ENCODE measurements at places on chromosomes 6 and 20. TPM values are rescaled to one million over a fixed set of nuclear protein-coding genes. Genes with fewer than 3 reads are reported as not detected.

- DNase-seq = no peak
Observed at GRCh38 chr6:63352069-63352543, 32.3 kb upstream of the LGSN start.

GRCh38 chr6:80547827-80548226 lies 441.4 kb downstream of the BCKDHB start:
- no peak for DNase-seq

- DNase-seq = no peak
Observed at GRCh38 chr6:31663961-31664789, 622 bp downstream of the GPANK1 start.

- no peak for DNase-seq
Observed at GRCh38 chr6:5204376-5204775, 56.4 kb downstream of the LYRM4 start.

DNA sequence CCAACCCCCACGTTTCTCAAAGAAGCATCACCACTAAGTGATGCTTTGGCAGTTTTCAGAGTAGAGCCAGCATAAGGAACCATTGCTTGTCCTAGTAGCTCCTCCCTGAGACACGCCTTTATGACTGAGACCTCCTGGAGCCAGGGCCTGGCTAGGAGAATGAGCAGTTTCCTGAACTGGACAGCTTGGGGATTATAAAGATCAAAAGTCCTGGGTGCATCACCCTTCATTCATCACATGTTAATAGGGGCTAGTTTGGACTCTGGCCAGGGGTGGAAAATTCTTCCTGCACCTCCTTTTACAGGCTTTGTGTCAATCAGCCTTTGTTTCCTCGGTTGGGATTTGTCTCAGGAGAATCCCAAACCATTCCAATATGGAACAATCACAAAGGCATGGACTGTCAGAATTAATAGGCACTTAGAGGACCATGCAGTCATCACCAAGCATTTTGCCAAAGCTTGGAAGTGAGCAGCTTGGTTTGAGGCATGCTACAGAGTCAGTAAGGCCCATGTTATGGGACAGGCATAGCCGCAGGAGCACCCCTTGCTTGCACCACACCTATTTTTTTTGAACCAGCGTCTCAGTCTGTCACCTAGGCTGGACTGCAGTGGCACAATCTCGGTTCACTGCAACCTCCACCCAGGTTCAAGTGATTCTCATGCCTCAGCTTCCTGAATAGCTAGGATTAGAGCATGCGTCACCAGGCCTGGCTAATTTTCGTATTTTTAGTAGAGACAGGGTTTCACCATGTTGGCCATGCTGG lies 64.9 kb upstream of the TGM3 start:
- DNase-seq = no peak

GRCh38 chr6:30735668-30736314 lies 6.7 kb downstream of the FLOT1 start:
- no peak for DNase-seq

DNA sequence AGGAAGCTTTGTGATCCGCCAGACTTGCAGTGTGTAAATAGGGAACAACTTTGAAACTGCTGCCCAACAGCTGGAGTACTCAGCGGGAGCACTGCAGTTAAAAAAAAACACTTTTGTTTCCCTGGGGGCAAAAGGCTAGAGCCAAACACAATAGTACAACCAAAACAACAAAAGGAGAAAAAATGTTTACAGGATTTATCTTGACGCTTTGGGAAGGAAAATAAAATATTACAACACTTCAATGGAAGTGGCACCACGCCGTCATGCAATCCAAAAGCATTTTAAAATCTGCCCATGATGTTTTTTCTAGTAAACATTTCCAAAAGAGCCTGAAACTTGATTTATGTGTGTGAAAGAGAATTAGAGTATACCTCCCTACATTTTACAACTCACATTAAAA lies 26.0 kb downstream of the PTPRK start:
- DNase-seq = no peak

DNA sequence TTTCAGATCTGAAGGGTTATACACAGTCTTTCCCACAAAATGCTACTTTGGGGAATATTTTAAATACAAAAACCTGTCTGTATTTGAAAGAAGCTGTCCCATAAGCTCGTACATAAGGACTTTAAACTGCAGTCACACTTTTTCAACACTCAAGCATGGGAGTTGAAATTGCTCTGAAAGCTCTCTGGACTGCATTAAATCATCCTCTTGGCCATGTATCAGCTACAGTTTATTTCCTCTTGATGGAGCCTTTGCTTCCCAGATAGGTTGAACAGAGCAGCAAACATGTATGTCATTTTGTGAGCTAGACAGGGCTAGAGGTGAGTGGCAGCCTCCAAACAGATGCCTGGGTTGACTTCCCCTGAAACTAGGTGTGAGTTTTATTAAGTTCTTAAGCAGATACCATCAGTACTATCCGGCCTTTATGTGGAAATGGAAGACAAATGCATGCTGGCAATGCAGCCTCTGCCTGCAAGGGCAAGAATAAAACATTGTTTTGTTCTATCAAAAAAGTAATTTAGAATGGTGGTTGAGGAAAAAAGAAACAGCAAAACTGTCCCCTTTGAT lies 105.9 kb upstream of the ENPP5 start:
- DNase-seq = no peak

GRCh38 chr6:100088009-100088408 lies 94.0 kb upstream of the MCHR2 start:
- DNase-seq = no peak

GRCh38 chr6:4563156-4563555 lies 213.0 kb upstream of the CDYL start:
- no peak for DNase-seq

DNA sequence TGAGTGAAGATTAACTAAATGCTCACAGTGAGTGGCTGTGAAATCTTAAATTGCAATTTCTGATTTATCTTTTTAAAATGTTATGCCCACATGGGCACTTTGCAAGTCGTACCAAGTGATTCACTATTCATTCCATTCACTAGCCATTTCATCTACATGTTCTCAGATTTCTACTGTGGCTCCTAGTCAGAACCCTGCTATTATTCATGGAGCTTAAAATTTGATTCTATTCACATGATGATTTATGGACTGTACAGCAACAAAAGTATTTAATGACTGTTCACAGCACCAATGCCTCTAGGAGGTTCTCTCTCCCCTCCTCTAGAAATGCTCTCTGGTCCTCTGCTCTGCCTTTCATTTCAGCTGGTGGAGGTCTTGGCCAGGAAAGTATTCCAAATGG lies 133.5 kb upstream of the MAP3K7 start:
- no peak for DNase-seq

DNA sequence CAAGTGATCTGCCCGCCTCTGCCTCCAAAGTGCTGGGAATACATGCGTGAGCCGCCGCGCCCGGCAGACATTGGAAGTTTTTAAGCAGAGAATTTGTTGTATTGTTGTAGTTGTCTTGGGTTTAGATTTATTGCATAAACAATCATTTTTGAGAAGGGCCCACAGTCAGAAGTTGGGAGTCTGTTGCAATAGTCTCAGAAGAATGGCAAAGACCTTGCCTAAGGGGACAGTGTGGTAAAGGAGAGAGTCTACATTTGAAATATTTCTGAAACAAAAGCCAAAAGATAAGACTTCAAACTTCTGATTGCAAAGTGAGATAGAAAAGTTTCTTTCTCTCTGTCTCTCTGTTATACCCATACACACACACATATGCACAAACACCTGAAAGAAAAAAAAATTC lies 22.5 kb downstream of the HFE start:
- no peak for DNase-seq

- DNase-seq = no peak
Observed at GRCh38 chr6:136502786-136503185, 47.4 kb downstream of the MAP7 start.

DNA sequence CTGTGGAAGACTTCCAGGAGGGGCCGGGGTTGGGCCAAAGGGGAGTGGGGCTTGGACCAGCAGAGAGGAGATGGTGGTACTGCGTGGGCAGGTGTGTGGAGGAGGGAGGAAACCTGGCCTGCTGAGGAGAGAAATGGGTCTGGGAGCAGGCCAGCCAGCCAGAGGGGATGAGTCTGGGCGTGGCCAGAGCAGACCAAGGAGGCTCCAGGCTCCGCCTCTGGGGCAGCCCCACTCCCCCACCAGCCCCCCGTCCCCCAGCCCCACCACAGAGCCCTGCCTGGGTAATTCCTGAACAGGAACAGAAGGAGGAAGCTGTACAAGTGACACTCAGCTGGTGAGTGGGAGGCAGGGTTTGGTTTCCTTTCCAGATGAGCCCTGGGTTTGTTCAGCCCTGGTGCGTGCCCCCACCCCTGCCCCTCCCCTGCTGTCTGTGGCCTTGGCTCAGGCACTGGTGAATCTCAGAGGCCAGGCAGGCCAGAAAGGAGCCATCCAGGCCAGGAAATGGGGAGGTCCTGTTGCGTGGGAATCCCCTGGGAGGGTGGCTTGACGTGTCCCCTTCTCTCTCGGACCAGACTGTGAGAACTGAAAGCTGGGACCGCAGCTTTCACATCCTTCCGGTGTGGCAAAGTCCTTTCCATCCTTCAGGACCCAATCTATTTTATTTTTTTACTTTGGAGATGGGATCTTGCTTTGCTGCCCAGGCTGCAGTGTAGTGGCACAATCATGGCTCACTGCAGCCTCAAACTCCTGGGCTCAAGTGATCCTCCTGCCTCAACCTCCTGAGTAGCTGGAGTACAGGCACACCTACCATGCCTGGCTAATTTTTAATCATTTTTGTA lies 9.4 kb upstream of the SRC start:
- DNase-seq = no peak

DNA sequence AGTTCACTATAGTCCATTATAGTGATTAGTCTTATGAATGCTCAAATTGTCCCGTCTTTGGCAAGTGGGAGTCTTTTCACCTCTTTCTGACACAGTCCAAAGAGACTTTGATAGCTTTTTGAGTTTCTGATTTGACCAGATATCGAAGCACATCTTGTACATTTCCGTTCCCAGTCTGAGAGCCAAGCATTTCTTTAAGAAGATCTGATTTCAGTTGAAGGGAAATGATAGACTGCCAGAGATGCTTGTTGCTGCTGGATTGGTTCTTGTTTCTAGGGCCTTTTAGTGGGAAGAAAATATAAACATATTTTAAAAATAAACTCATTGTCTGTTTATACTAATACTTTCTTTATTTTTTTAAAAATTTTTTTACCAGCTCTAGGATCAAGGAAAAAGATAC lies 54.1 kb upstream of the IER3 start:
- DNase-seq = no peak

GRCh38 chr6:20653085-20653479 lies 118.8 kb downstream of the CDKAL1 start:
- no peak for DNase-seq

DNA sequence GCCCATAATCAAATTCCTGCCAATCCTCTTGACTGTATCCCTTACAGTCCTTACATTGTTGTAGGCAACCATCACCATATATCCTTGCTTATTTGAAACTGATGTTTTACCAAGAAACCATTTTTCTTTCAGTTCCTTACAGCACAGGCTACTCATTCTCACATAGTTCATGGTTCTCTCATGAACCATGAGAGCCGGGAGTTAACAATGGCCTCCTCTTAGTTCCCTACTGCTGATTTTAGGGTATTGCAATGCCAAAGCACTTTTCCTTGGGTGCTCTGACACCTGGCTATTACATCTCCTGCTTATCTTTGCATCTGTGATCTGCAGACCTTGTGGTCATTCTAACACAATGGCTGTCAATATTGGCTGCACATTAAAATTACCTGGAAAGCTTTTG lies 133.4 kb downstream of the MYB start:
- no peak for DNase-seq

GRCh38 chr20:1616858-1617434 lies 2.9 kb downstream of the SIRPB1 start:
- no peak for DNase-seq

DNA sequence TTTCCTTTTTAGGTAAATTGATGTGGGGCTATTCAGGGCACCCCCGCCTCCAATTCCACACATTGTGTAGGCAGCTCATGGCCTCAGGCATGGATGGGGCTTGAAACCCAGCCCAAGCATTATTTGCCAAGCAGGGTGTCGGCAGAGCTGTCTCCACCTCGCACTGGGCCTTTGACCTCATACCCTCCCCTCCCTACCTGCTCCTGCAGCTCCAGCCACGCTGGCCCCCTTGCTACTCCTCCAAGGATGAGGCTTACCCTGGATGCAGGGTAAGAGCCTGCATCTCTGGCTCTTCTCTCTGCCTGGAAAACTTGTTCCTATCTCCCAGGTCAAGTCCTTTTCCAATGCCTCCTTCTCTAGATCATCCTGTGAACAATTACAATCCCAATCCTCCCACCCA lies 232.6 kb downstream of the SOD2 start:
- no peak for DNase-seq

- no peak for DNase-seq
Observed at GRCh38 chr6:103908898-103909297, 950.8 kb downstream of the HACE1 start.

DNA sequence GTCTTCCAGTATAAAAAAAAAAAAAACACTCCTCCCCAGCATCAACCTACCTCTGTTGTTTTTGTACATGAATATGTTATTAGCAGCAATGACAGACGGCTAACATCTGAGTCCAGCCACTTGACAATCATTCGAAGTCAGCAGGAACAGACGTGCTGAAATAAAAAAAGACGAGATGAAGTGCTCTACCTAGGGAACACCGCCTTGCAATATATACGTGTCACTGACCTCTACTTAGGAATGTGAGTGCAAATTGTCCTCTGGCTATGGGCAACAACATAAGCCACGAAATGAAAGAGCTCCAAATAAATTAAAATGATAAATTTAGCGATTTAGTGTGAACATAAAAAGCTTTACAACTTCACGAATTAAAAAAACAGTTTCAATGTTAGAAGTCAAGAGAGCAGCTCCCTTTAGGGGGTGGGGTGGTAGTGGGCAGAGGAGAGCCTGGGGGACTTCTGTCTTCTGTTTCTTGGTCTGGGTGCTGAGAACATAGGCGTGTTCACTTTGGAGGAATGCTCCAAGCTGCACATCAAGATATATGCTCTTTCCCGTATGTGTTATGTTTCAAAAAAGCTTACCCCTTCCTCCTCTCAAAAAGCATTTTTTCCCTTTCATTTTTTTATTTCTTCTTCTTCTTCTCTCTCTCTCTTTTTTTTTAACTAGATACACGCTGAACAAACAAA lies 23.3 kb downstream of the EDN1 start:
- no peak for DNase-seq

- no peak for DNase-seq
Observed at GRCh38 chr6:84663866-84664265, 100.5 kb downstream of the TBX18 start.

- DNase-seq = no peak
Observed at GRCh38 chr6:122995921-122996793, at the start of gene CLVS2. CLVS2 (plus strand) TSS chr6:122996235; CDS start chr6:122997778, 1,543 bp downstream.

The AHCY gene
- 48.1 TPM for total RNA-seq

The NKX2-4 gene
- total RNA-seq = not detected

The TMC2 gene
- total RNA-seq = 0.22 TPM

The KIF6 gene
- 0.53 TPM for total RNA-seq

The TREML1 gene
- total RNA-seq = 2.1 TPM

The ALDH5A1 gene
- total RNA-seq = 19.3 TPM

The C6orf52 gene
- 1.1 TPM for total RNA-seq

The TBXT gene
- total RNA-seq = not detected

The HMGCLL1 gene
- 3.8 TPM for total RNA-seq

The ARHGAP40 gene
- not detected for total RNA-seq

The IMPG1 gene
- not detected for total RNA-seq

The TMEM14B gene
- total RNA-seq = 58.9 TPM

The FAM209B gene
- not detected for total RNA-seq

The CLVS2 gene
- total RNA-seq = 0.04 TPM

The MBOAT1 gene
- total RNA-seq = 37.9 TPM

The REPS1 gene
- total RNA-seq = 46.7 TPM

The DLGAP4 gene
- 113 TPM for total RNA-seq

The PTPRT gene
- 0.45 TPM for total RNA-seq

Measured in sciatic nerve (tissue), 2 donors.